NCI-H446 treated with DMSO at 0.1 percent for 48 hours (cell line): ENCODE measurements at places on chromosomes 3 and 15.

DNA sequence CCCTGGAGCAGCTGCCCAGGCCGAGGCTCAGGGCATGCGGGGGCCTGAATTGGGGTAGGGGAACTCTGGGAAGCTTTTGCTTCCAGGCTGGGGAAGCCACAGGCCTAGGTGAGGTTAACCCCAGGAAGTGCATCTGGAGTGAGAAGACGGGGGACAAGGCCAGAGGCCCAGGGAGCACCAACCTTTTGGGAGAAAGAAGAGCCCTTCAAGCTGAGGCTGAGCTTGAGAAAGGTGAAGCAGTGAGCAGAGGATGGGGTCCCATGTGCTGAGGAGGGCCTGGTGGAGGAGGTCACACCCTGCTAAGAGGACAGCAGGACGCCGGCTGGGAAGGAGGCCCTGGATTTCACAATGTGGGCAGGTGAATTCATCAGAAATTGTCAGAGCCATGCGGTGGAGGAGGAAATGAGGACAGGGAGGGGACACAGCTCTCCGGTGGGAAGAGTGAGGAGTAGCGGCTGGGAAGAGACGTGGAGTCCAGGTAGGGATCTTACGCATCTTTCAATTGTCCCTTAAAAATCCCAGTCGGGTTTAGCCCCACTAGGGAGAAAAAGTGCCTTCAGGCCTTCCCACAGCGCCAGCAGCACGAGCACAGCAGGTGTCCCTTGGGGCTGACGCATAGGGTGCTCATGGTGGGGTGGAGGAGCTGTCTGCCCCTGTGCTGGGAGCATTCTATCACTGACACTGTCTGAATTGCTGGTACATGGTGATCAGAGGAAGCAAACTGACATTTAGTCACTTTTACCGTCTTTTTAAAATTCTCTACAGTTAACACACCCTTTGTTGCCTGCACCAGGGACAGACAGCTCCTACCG, 50.9 kb downstream of the HCN4 start:
- DNase-seq = no peak

DNA sequence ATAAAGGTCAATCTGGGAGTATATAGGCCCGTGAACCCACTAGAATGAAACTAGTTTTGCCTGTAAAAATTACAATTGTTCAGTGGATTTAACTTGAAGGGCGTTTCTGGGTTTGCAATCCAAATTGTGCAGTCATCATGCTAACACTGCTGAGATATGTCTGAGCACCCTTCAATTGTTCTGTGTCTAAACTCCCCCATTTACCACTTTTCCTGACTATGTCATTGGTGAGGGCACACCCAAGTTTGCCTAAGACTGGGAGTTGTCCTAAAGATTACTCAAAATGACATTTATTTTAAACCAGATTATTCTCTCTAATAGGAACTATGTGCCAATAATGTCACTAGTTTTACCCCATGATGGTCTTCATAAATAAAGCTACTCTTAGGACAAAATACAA, 54.6 kb downstream of the EMC4 start:
- DNase-seq = no peak

- no peak for DNase-seq
Observed at GRCh38 chr3:111749171-111750170, 109.6 kb upstream of the PHLDB2 start.

DNA sequence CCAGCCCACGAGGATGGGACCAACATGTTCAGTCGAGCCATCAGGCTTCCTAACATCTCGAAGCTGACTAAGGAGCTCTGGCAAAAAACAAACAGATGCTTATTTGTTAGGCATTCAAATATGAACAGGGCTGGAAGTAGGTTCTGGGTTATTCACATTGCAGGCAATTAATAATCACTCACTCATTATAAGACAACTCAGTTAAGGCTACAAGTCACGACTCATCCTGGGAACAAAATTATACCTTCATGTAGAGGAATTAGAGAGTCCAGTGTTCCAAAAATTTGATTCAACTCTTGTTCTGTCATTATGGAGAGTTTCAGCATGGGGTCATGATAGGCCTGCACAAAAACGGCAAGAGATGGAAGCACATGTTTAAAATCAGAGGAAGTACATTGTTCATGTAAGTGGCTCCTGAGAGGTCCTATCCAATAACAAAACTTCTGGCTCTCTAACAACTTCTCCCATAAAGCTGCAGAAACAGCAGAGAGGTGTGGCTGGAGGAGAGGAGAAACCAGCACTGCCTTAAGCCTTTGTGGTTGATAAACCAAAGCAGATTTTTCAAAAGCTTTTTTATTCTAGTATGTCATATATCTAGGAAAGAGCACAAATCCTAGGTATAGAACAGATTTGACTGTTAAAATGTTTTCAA, 50.6 kb downstream of the ARHGEF3 start:
- no peak for DNase-seq

- DNase-seq = no peak
Observed at GRCh38 chr3:162641317-162641716, 1144.7 kb downstream of the OTOL1 start.

GRCh38 chr3:24736701-24737100, 242.1 kb upstream of the THRB start:
- DNase-seq = no peak

DNA sequence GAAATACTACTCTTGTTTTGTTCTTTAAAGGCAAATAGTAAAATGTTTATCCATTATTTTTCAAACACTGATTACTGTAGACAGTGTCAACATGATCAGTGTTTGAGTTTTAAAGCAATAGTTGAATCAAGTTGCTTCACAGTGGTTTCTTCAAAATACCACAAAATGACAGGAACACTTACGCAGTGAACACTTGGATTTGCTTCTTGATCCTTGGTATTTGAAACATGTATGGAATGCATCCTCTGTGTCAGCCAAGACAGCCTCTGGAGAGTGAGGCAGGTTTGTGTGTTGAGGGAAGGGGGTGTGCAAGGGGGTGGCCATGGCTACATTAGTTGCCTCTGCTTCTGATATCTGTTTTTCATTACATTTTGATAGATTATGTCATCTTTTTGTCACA, 413.0 kb downstream of the RBMS3 start:
- DNase-seq = no peak

GRCh38 chr3:63779227-63779626, 39.9 kb upstream of the C3orf49 start:
- no peak for DNase-seq

- DNase-seq = no peak
Observed at GRCh38 chr3:41705893-41706292, 256.0 kb downstream of the ULK4 start.

DNA sequence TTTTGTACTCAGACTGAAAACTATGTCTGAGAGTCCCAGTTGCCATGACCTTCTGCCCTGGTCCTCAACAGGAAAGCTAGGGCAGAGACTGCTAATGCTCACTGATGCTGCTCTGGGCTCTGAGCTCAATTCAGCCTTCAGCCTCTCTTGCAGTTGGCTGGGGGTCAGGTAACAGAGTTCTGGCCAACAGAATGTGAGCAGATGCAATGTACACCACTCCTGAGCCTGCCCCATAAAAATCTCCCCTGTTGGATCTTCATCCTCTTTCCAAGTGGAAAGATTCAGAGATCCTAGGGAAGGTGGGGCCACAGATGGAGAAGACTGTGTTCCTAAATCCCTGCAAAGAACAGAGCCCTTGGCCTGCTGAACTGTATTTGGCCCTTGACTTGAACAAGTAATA, 87.8 kb downstream of the PDZRN3 start:
- DNase-seq = no peak

DNA sequence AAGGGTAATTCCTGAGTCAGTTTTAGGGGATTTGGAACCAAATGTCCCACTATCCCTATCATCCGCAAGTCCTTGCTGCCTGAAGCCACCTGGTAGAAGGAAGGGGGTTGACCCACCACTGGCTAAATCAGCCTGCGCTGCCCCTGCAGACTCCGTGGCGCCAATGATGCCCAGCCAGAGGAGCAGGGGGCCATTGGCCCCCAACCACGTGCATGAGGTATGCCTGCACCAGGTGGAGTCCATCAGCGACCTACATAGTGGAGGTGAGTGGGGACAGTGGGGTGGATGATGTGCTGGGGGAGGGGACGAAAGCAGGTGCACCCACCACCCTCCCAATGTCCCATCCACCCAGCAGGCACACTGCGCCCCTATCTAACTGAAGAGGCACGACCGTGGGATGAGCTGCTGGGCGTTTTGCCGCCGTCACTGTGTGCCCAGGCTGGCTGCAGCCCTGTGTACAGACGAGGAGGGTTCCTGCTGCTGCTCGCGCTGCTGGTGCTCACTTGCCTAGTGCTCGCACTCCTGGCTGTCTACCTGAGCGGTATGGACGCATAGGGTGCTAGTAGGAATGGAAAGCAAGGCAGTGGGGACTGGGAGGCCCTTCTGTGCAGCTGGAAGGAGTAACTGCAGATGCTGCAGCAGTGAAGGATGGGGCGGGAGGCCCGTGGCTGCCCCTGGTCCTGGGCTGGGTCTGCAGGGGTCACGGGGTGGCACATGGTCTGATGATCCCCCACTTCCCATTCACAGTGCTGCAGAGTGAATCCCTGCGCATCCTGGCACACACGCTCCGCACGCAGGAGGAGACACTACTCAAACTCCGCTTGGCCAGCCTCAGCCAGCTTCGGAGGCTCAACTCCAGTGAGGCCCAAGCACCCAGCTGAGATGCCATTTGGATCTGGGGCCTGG, 5.7 kb downstream of the IFRD2 start:
- DNase-seq = no peak

DNA sequence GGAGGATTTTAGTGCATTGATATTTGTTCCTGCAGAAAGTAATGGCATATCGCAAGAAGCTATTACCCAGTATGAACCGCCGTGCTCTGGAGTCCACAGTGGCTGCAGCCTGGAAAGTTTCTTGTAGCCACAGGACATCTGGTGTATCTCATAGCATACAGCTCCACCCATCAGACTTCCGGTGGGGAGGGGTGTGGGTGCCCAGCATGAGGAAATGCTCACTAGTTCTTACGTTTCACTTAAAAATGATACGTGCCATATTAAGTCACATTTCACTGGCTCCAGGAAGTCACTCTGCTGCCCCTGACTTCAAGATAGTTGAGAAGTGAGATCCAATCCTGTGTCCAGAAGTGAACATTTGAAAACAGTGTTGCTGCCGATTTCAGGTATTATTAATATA, 990.4 kb downstream of the GBE1 start:
- no peak for DNase-seq

- DNase-seq = no peak
Observed at GRCh38 chr3:153319705-153320554, 157.9 kb downstream of the RAP2B start.

GRCh38 chr3:117286488-117286887, 576.9 kb downstream of the TUSC7 start:
- DNase-seq = peak; percentile 19
